Caki2 (cell line): ENCODE measurements at places on chromosomes 2 and 18. TPM values are rescaled to one million over a fixed set of nuclear protein-coding genes. Genes with fewer than 3 reads are reported as not detected.

Gene ITGB1BP1
- total RNA-seq: 55.9 and 110 TPM in 2 replicates

Gene ERLEC1
- total RNA-seq: 32.9 and 33.9 TPM in 2 replicates

Gene SRD5A2
- not detected in 2 replicates for total RNA-seq

Gene MFF
- 118 and 196 TPM in 2 replicates for total RNA-seq

Gene ANKRD30B
- total RNA-seq: not detected in 2 replicates

Gene NCKAP5
- 3.1 and 3.4 TPM in 2 replicates for total RNA-seq

Gene PPP1R1C
- 0.41 TPM in 1 of 2 replicates, not detected in the other for total RNA-seq

Gene ARHGAP28
- total RNA-seq: 0.27 and 0.46 TPM in 2 replicates

Gene TEX44
- total RNA-seq: not detected in 2 replicates

Gene DHRS9
- 0.70 and 0.88 TPM in 2 replicates for total RNA-seq

Gene STK36
- total RNA-seq: 7.3 and 9.4 TPM in 2 replicates

DNA sequence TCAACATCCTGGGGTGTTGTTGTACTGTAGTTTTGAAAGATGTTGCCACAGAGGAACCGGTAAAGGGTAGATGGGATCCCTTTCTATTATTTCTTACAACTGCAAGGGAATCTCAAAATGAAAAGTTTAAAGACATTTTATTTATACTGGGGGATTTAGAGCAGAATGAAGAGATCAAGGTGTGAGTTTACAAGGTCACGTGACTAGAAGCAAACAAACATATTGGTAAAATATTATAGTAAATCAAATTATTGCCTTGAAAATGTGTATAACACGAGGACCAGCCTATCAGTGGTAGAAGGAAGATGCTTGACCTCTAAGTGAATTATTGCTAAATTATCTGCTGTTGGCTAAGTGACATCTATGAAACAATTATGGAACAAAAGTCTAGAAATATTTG lies 97.2 kb downstream of the SMIM21 start:
- DNase-seq: no peak

- DNase-seq: no peak
Measured at GRCh38 chr18:75297731-75298130, 87.1 kb downstream of the TSHZ1 start.

GRCh38 chr18:46346213-46346612 lies 242.0 kb downstream of the HAUS1 start:
- DNase-seq: no peak

DNA sequence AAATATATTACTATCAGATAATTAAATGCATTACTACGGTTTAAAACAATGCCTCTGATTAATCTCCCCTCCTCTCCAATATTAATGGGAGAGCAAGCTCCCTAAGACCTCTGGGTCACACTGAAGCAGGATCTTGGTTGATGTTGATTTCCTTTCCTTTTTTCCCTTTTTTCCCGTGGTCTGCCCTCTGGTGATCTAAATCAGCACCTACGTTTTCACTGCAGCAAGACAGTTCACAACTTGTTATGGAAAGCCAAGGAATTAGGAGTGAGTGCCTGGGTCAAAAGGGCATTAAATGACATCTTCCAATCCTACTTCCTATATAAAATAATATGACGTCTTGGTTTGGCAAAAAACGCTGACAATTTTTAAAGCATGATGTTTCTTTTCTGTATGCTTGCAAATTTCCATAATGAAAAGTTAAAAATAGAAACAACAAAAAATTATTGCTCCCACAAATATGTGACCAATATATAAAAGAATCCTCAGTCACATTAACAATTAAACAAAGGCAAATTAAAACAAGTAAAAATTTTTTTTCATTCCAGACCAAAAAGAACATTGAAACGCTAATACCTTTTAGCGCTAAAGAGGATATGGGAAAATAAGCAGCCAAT lies 7.9 kb upstream of the CFAP36 start:
- DNase-seq: peak; percentile 46

DNA sequence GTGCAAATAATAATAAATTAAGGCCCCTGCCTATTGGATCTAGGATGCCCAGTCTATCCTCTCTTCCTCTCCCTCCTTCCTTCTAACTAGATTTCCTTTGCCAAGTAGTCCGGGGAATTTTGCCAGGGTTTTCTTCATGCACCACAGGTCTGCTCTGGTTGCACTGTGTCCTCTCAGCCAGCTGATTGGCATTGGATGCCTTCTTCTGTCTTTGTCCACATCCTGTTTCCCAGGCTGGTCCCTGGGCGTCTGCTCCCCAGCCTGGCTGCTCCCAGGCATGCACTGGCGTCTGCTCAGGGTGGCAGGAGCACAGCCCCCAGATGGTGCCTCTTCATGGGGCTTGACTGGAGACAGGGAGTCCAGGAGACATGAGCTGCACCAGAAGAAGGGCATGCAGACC lies 66.4 kb downstream of the GALR1 start:
- DNase-seq: no peak

DNA sequence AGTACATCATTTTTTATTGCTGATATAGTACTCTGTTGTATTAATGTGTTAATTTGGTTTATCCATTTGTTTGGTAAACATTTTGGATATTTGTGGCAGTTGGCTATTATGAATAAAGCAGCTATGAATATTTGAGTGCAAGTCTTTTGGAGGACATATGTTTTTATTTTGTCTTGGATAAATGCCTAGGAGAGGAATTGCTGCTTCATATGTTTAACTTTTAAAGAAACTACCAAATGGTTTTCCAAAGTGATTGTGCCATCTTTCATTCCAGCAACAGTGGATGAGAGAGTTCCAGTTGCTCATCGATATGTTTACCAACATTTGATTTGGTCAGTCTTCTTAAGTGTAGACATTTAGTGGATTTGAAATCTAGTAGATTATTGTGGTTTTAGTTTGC lies 51.8 kb downstream of the MERTK start:
- DNase-seq: no peak

DNA sequence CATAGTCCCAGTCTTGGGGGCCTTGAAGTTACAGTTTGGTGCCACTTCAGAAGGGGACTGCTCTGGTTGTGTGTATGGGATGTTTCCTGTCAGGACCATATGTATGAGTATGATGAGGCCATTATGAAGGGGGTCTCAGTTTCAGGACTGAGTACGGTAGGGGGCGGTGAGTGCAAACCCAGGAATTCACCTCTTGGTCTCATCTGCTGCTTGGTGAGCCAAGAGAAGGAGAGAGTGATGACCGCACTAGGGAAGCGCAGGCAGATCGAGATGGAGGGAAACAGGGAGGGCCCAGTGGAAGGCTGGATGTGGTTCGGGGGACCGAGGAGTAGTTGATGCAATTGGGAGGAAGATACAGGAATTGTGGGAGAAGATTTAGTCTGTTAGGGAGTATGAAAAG lies 28.5 kb downstream of the DCDC2C start:
- DNase-seq: no peak

DNA sequence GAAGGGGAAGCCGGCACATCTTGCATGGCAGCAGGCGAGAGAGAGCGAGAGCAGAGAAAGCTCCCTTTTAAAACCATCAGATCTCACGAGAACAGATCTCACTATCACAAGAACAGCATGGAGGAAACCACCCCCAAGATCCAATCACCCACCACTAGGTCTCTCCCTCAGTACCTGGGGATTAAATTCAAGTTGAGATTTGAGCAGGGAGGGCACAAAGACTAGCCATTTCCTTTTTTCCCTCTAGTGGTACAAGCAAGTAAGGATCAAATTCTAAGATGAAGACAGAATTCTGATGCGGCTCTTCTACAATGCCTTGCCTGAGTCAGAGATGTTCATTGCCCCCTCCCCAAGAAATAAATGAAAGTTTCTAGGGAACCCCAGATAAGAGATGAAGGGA lies 45.6 kb upstream of the ANKRD44 start:
- DNase-seq: no peak

GRCh38 chr2:164178835-164179465 lies 442.3 kb downstream of the GRB14 start:
- peak; percentile 21 for DNase-seq

GRCh38 chr2:226818930-226819329 lies 16.9 kb upstream of the RHBDD1 start:
- DNase-seq: no peak

DNA sequence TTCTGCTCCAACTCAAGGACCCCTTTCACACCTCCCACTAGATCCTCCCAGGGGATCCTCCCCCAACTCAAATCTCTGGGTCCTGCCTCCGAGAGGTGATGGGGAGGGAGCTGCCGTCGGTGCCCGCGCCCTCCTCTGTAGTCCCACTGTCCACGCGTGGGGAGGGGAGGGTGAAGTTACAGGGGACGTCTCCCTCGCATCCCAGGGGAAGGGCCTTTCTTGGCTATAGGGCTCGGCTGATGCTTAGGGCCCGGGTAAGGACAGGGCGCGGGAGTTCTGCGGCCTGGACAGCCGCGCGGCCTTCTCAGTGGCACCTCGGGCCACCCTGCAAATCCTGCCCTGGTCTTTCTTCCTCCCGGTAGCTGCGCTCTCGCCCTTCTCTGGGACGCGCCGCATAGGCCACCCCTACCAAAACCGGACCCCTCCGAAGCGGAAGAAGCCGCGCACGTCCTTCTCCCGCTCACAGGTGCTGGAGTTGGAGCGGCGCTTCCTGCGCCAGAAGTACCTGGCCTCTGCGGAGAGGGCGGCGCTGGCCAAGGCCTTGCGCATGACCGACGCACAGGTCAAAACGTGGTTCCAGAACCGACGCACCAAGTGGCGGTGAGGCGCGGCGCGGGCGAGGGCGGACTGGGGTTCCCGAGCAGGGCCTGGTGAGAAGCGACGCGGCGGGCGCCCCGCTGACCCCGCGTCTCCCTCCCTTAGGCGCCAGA lies 1.2 kb downstream of the TLX2 start:
- DNase-seq: no peak

- DNase-seq: no peak
Measured at GRCh38 chr2:59308108-59308507, 1067.0 kb upstream of the FANCL start.

- peak; percentile 88 for DNase-seq
Measured at GRCh38 chr18:10660179-10660884, 134.5 kb downstream of the NAPG start.

DNA sequence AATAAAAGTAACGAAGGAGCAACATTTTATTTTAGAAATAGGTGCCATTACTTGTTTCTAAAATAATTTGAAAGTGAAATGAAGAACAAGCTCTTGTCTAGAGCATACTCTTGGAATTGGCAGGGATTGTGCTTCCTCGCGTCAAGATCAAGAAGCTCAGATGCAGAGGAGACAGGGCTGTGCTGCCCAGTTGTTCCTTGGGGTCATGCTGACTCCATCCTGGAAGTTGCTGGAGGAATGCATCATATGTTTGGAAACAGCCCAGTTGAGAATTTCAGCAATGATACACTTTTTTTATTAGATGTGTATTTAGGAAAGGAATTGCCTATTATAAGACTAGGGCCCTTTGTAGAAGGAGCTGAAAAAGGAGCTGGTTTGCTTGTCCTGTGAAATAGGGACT lies 17.2 kb downstream of the LTBP1 start:
- no peak for DNase-seq

DNA sequence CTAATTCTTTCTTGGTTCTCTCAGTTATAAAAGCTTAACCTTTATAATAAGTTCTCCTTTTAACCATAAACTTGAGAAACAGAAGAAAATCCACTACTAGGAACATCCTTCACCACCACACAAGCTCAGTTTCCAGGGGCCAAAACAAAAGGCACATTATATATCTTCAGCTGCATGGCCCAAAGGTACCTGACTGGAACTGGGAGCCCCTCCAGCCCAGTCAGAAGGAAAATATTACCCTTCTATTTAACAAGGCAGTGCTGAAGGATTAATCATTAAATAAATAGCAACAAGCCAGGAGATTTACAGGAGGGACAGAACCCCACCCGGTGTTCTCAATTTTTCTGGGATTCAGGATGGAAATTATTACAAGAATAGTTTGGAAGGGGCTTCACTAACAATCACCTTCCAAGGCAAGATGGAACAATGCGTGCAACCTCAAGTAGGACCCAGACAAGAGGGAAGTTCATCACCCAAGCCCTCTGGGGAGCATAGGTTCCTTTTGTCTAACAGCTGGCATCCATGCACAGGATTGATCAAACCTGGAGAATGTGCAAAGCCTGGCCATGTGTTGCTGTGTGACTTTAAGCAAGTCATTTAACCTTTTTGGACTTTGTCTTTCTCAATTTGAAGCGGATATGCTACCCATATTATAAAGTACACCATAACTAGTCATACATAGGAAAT lies 159.6 kb upstream of the SETBP1 start:
- no peak for DNase-seq

GRCh38 chr2:231163414-231164095 lies 34.9 kb upstream of the ARMC9 start:
- DNase-seq: no peak

DNA sequence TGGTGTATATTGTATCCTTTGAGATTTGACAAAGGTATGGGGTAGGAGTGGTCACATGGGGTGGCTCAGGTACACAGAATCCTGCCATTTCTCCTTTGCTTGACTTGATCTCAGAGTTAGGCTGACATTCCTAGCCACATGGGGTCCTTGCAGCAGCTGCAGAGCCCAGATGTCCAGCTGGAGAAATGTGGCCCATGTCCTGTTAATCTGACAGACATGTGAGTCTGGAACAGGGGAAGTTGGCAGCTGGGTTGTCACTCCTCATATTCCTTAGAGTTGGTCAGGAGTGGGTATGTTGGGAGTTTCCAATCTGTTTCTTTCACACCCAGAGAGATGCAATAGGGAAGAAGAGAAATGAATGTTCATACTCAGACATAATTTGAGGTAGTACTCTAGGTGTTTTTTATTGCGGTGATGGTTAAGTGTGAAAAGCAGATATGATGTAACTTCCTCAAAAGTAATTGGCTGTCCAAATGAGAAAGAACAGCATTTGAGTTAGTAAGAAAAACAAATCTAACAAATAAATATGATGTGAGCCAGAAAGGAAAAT lies 402.6 kb upstream of the MEIS1 start:
- no peak for DNase-seq

GRCh38 chr2:97726261-97727064 lies 13.1 kb downstream of the ZAP70 start:
- DNase-seq: no peak

GRCh38 chr2:240522406-240522805 lies 35.4 kb downstream of the ANKMY1 start:
- no peak for DNase-seq

GRCh38 chr2:57209799-57210198 lies 836.8 kb upstream of the VRK2 start:
- DNase-seq: no peak

GRCh38 chr2:212465456-212465855 lies 73.1 kb downstream of the ERBB4 start:
- DNase-seq: no peak

DNA sequence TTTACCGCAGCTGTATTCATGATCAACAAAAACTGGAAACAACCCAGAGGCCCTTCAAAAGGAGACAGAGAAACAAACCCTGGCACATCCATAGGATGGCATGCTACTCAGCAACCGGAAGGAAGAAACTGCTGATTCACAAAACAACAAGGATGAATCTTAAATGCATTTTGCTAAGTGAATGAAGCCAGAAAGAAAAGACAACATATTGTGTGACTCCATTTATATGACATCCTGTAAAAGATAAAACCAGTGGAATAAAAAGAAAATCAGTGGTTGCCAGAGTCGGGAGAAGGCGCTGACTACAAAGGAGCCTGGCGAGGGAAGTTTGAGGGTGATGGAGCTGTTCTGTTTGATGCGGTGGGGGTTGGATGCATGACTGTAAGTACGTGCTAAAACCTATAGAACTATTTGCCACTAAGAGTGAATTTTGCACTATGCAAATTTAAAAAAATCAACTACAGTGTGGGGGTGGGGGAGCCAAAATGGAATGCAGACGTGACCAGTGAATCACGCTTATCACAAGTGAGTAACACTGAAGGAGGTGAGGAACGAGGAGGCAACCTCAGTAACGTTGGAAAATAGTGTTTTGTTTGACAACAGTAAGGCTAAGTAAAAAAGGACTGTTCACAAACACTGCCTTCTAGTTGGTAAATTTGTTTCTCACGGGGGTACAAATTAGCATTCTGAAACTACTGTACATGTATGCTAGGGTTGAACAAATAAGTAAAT lies 108.9 kb downstream of the INHBB start:
- no peak for DNase-seq

- DNase-seq: no peak
Measured at GRCh38 chr2:173866874-173867618, 98.1 kb downstream of the SP3 start.
